ENCODE measurements at places on chromosomes 16 and 17.

GRCh38 chr17:44766409-44767038 is 7.7 kb downstream of the ADAM11 start:
- no peak for DNase-seq

DNA sequence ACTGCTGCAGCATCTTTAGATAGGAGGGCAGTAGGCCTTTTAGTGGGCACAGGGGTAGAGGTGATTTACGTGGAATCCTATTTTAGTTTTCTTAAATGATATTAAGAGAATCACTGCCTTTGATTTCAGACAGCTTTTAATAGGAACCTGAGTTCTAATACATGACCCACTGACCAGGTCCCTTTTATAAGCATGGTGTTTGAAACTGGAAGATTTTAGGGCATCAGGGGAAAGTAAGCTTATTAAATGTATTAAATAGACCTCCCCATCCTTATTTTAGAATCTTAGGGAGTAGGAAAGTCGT is 2.0 kb downstream of the MSL1 start:
- no peak for DNase-seq

DNA sequence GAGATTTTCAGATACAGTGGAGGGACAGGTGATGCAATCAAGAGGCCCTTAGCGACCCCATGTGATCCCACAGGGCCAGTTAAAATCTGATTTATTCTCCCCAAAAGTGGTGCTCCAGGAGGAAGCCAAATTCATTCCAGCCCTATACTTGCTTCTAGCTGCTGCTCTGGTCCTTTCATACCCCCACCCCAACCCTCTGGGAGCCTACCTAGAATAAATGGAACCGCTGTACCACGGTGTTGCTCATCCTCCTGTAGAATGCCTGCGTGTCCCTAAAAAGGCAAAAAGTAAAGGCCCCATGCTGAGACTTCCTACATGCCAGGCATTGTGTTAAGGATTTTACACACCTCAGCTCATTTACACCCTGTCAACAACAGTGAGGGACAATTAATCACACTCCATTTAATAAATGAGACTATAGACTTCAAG is 2.0 kb upstream of the RASL10B start:
- DNase-seq, result no peak

- DNase-seq, result no peak
Observed at GRCh38 chr16:79001156-79001967, 599.2 kb downstream of the MAF start.

- no peak for DNase-seq
Observed at GRCh38 chr17:78527345-78527744, 49.9 kb downstream of the DNAH17 start.

DNA sequence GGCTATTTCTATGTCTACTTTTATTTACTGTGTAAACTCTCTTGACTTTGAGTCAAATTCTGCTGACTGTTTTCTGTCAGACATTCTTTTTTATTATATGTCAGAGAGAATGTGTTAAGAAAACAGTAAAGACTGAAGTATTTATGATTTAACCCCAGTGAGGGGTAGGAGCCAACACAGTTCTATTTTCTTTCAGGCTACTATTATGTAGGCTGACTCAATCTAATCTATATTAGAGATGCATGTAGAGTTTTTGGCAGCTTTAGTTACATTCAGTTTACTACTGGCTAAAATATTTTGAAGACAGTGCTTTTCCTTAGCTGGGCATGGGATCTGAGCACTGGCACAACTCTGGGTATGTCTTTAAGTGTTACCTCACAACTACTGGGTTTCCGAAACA is 1108.0 kb downstream of the CDH11 start:
- DNase-seq, result no peak

DNA sequence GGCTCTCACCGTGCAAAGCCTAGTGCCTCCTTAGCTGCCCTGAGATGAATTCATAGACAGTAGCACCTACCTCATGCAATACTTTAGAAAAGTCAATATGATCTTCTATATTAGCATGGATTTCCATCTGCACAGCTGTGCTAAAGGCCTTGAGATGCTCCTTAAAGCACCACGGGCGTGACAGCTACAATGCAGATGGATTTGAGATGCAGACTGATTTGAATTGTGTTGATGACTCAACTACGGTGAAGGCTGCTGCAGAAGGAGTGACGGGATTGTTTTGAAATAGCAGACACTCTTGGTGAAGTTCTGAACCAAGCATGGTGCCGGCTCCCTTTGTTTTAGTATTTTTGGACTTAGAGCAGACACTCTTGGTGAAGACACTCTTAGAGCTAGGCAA is 88.2 kb downstream of the SPECC1 start:
- no peak for DNase-seq

GRCh38 chr17:48564188-48565021 is 13.7 kb downstream of the HOXB4 start:
- no peak for DNase-seq

DNA sequence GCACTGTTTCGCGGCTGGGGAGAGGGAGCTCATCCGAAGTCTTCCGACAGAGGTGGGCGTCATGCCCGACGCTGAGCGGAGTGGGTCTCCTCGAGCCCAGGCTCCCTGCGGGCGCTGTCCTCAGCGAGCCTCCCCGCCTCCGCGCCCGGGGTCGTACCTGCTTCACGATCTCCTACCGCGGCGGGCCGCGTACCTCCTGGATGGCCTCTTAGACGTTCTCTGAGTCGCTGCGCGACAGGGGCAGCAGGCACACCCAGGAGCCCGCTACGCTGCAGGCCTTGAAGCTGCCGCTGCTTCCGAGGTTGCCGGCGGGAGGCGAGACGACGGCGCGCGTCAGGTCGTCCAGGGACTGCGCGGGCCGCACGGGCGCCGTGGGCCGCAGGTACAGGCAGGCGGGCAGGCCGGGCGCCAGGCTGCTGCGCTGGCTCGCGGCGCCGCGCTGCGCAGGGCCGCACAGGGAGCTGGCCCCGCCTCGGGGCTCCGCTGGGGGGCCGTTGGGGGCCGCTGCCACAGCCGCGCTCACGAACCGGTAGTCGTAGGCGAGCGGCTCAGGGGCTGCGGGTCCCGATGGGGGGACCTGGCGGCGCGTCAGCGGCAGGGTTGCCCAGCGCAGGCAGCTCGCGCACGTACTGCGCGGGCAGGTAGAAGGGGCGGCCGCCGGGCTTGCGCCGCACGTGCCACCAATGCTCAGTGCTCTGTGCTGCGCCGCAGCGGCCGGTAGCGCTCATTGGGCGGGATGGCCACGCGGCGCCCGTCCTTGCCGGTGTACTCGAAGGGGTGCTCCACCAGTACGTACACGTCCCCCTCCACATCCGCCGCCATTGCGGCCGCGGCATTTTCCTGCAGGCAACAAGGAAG is 116.4 kb upstream of the SMURF2 start:
- no peak for DNase-seq

- DNase-seq, result no peak
Observed at GRCh38 chr16:13120091-13120490, 218.7 kb downstream of the SHISA9 start.

- DNase-seq, result peak; percentile 45
Observed at GRCh38 chr16:23952128-23952970, 116.6 kb downstream of the PRKCB start.

DNA sequence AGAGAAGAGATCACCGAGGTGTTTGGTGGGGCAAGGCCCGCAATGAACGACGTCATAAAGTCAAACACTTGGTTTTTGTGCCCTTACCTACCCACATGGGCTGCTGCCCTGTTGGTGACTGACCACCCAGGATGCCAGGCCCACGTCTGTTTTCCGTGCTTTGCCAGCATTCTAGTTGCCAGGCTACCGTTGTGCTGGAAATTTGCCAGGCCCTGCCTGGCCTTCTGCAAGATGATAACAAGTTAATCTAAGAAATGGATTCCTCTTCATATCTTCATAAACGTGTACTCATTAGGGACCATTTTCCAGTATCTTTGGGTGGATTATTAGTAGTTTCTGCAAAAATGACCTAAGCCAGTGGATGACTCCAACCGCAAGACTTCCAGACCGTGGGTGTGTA is 35.4 kb downstream of the SLC6A4 start:
- DNase-seq, result no peak

GRCh38 chr17:68184816-68185436 is 62.9 kb upstream of the AMZ2 start:
- no peak for DNase-seq

All from stimulated activated CD8-positive, alpha-beta memory T cell treated with anti-CD3 and anti-CD28 coated beads, Interleukin-15, amount 100 ng/mL, for 4 hours (primary cell).